ENCODE measurements at places on chromosomes 2 and 18.

GRCh38 chr2:132479155-132479554 is 62.5 kb downstream of the GPR39 start:
- DNase-seq, result no peak

DNA sequence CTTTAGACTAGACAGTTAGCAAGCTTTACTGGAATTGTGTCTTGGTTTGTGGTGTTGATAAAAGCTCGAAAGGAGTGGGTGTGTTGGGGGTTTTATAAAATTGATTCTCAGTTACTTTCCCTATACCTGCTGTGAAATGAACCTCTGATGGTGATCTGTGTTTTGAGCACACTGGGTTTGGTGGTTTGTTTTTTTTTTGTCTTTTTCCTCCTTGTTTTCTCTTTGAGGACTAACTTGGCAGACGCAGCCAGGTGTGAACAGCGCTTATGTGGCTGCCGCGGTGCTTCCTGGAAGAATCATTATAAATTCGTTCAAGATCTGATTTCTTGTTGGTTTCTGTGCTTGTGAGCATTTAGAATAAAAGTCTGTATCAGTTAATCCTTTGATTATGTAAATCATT is 28.5 kb downstream of the GRHL1 start:
- no peak for DNase-seq

GRCh38 chr2:144198116-144198515 is 321.8 kb downstream of the ZEB2 start:
- DNase-seq, result no peak

DNA sequence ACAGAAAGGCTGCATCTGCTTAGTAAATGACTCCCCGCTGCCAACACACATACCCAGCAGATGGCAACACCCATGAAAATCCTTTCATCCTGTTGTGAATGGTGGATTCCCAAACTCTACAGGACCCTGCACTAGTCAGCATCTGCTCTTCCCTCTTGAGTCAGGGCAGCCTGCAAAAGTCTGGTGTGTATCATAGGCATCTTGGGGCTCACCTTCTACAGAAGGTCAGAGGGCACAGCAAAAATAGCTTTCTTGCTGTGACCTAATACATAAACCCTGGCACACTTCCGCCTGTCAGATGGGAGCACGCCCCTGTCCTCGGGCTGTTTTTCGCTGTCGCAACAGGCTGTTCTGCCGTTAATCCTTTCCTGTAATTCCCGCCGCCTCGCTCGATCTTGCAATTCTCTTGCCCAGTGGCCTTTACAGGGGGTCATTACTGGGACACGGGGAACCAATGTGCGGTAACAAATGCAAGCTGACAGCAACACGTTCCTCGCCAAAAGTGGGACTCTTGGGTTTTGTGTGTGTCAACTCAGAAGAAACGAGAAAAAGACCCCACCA is 19.9 kb upstream of the SCYGR1 start:
- peak; percentile 41 for DNase-seq

GRCh38 chr2:26848336-26849055 is 564 bp downstream of the DPYSL5 start:
- DNase-seq, result no peak

DNA sequence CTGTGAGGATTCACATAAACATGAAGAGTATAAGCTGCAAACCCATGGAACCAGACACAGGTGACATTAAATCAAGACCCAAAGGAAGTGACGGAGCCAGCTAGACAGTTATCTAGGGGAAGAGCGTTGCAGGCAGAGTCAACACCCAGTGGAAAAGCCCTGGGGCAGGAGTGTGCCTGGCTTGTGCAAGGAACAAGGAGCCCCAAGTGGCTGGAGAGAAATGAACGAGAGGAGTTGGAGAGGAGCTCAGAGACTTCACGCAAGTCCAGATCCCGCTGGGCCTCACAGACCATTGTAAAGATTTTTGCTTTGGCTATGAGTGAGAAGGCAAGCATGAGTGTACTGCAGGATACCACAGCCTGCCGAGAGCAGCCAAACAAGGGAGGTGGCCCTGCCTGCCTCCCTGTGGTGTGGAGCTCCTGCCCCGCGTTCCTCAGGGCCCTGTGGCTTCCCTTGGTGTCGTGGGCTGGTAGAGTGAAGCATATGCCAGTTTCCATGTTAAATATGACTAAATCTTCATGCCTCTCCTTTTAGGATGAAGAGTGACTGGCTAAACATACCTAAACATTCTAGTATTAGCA is 88.2 kb downstream of the SP3 start:
- no peak for DNase-seq

GRCh38 chr2:138943470-138943869 is 163.3 kb upstream of the NXPH2 start:
- no peak for DNase-seq

GRCh38 chr18:79823120-79823519 is 25.4 kb downstream of the KCNG2 start:
- DNase-seq, result no peak

- DNase-seq, result peak; percentile 11
Observed at GRCh38 chr18:48787203-48788151, 163.3 kb downstream of the SMAD7 start.

GRCh38 chr2:120796094-120796493 is 60.4 kb downstream of the GLI2 start:
- no peak for DNase-seq

DNA sequence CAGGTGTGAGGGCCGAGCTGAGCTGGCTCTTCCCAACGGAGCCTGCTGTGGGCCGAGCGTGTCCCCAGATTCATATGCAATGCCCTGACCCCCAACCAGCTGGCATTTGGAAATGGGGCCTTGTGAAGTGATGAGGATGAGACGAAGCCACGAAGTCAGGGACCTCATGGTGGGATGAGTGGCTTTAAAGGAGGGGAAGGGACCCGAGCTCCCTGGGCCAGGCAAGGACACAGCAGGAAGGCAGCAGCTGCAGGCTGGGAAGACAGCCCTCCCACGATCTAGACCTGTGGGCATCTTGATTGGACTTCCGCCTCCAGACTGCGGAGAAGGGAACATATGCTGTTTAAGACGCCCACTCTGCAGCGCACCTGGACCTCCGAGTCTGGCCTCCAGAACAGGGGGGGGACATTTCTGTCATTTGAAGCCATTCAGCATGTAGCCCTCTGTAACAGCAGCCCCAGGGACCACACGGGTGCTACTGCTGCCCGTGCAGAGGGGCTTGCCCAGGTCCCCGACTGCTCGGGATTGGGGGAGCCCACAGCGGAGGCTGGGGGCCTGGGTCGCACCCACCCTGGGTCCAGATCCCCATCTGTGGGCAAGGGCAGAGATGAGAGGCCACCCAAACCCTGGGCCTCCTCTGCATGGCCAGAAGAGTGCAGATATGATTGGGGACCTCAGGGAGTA is 27.2 kb downstream of the KIF1A start:
- no peak for DNase-seq

DNA sequence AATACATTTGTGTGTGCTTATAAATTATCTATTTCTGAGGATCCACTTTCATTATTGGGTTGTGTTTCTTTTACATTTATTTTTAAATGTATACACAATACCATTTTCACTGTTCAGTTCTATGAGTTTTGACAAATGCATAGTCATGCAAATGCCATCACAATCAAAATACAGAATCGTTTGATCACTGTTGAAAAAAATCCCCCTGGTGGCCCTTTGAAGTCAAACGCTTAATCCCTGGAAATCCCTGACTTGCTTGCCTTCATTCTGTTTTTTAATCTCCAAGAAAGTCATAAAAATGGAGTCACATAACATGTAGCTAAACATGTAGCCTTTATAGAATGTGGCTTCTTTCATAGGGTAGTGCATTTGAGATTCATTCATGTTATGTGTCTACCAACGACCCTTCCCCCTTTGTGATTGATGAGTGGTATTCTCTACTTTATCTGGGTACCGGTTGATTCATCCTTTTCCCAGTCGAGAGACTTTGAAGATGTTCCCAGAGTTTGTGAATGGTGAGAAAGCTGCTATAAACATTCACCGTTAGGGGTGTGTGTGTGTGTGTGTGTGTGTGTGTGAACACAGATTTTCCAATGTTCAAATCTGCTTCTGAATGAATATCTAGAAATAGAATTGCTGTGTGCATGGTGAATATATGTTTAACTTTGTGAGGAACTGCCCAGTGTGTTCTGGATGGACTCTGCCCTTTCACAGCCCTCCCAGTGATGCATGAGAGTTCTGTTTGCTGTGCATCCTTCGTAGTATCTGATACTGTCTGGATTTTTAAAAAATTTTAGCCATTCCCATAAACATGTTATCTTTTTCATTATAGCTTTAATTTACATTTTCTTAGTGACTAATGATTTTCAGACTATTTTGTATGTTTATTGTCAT is 173.6 kb downstream of the GALR1 start:
- DNase-seq, result no peak

DNA sequence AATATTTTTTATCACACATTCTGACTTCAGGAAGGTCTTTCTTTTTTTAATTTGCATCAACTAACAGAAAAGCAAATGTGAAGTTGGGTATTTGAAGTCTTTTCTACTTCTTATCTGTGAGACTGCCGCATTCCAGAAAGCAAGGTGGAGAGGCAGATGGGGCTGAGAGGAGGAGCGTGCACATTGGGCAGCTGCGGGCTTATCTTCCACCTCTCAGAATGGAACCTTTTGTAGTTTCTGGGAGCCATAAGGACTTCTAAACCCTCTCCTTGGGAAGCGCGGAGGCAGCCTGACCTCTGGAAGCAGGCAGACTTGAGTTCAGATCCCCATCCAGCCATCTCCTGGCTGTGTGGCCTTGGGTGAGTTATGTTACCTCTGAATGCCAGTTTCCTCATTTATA is 3.9 kb downstream of the MAPRE3 start:
- DNase-seq, result no peak

- no peak for DNase-seq
Observed at GRCh38 chr2:105773568-105773967, 28.9 kb downstream of the NCK2 start.

DNA sequence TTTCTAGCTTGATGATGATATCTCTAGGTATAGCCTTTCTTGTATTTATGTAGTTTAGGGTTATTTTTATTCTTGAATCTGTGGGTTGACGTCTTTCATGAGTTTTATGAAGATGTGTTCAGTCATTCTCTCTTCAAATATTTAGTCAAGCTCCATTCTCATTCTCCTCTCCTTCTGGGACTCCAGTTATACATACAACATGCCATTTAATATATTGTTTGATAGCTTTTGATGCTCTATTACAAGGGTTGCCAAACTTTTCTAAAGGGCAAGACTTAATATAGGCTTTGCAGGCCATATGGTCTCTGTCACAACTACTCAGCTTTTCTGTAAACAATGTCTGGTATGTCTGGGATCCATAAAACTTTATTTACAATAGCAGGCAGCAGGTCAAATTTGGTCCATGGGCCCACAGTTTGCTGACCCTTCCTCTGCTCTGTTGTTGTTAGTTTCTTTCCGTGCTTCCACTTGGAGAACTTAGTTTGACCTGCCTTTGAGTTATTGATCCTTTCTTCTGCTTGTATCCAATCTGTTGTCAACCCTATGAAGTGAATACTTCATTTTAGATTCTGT is 40.6 kb upstream of the GPAT2 start:
- no peak for DNase-seq

Data from gastrocnemius medialis (tissue), 4 donors.